Ovary (tissue), 10 donors: ENCODE measurements at places on chromosomes 11 and 22. TPM values are rescaled to one million over a fixed set of nuclear protein-coding genes. Genes with fewer than 3 reads are reported as not detected.

The GGTLC3 gene
- polyA plus RNA-seq = not detected

The RASL10A gene
- polyA plus RNA-seq = 0.30 TPM

The BAIAP2L2 gene
- not detected for polyA plus RNA-seq

The GAL3ST3 gene
- not detected for polyA plus RNA-seq

The NRIP3 gene
- polyA plus RNA-seq = 16.9 TPM

The CCDC73 gene
- 0.28 TPM for polyA plus RNA-seq

The KRTAP5-11 gene
- polyA plus RNA-seq = not detected

The MRGPRD gene
- not detected for polyA plus RNA-seq

The TCN2 gene
- 27.9 TPM for polyA plus RNA-seq

The BLID gene
- polyA plus RNA-seq = 0.32 TPM

The KCTD14 gene
- 0.73 TPM for polyA plus RNA-seq

GRCh38 chr11:86977441-86978050 is 22.4 kb upstream of the FZD4 start:
- no peak for DNase-seq

- peak; percentile 7 for DNase-seq
Observed at GRCh38 chr22:23054531-23055257, 15.6 kb upstream of the GNAZ start.

DNA sequence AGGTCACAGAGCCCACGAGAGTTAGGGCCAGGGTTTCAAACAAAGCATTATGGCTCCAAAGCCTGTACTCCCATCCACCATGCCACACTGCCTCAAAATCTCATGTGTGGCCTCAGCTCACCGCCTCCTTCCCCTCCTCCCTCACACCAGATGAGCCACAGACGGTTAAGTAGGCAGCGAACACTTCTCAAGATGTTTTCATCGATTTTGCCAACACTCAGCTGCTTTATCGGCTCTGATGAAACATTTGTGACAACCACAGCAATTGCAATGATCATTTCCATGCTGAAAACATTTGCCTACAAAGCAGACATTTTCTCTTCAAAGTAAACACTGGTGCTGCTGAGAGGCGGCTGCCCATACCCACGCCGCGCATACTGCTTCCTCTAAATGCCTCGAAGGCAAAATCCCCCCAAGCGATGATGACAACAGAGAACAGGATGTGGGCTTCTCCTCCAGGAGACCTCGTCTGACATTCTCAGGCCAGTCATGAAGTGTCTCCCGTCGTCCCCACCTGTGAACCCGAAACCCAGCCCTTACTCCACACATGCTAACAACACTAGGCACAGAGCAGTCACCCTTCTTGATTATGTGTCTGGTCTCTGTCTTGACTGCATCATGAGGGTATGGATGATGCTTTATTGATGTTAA is 599.2 kb downstream of the SOX6 start:
- DNase-seq = no peak

DNA sequence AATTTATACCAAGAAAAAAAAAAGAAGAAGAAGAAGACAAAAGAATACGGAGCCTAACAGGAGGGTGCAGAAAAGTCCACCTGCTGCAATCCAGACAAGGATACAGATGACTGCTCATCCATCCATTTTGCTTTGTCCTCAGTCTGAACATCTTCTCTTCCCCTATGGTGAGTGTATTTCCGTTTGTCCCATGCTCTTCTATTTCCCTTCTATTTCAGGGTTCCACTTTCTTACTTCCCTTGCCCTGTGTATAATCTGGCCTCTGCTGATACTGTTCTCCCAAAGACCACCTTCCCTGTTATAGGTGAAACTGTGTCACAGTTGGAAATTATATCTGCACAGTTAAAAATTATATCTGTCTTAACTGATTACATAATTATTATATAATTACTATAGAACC is 48.7 kb upstream of the USP47 start:
- no peak for DNase-seq

GRCh38 chr11:41051919-41052635 is 407.4 kb downstream of the LRRC4C start:
- no peak for DNase-seq

DNA sequence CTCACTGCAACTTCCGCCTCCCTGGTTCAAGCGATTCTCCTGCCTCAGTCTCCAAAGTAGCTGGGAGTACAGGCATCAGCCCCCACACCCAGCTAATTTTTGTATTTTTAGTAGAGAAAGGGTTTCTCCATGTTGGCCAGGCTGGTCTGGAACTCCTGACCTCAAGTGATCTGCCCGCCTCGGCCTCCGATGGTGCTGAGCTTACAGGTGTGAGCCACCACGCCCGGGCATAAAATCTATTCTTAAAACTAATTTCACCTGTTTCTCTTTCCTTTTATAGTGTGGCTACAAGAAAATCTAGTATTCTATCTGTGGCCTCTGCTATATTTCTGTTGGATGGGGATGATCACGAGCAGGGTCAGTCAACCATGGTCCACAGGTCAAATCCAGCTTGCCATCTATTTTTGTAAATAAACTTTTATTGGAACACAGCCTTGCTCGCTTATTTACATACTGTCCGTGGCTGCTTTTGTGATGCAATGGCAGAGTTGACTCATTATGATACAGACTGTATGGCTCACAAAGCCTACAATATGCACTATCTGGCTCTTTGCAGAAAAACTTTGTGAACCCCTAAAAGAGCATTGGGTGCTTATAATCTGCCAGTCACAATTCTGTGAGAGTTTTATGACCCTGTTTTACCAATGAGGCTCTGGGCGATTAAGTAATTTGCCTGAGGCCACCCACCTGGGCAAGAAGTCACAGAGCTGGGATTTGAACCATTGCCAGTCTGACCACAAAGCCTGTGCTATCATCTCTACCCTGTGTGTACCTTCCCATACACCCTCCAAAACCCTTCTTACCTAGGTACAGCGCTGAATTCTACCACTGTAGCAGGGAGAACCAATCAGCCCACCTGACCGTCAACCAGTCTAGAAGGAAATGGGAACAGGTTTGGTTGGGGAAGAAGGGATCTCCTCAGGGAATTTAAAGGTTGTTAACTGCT is 28.3 kb downstream of the SLC1A2 start:
- DNase-seq = no peak

GRCh38 chr11:120707098-120707497 is 195.6 kb downstream of the GRIK4 start:
- DNase-seq = no peak

- no peak for DNase-seq
Observed at GRCh38 chr11:35308157-35308556, 111.2 kb downstream of the SLC1A2 start.

- DNase-seq = no peak
Observed at GRCh38 chr11:15336021-15336420, 221.3 kb downstream of the INSC start.

DNA sequence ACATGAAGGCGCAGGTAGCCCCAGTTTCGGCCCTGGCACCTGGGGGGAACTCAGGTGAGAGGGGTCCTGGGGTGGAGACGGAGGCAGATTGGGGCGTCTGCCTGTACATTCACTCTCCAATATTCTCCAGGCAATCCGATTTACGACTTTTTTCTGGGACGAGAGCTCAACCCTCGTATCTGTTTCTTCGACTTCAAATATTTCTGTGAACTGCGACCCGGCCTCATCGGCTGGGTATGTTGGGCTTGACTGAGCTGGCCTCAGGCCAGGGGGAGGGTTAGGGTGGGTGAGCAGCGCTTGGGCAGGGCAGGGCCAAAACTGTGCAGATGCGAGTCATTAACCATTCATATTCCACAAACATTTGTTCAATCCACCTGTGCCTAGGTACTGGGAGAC is 1.7 kb downstream of the TM7SF2 start:
- DNase-seq = peak; percentile 55

DNA sequence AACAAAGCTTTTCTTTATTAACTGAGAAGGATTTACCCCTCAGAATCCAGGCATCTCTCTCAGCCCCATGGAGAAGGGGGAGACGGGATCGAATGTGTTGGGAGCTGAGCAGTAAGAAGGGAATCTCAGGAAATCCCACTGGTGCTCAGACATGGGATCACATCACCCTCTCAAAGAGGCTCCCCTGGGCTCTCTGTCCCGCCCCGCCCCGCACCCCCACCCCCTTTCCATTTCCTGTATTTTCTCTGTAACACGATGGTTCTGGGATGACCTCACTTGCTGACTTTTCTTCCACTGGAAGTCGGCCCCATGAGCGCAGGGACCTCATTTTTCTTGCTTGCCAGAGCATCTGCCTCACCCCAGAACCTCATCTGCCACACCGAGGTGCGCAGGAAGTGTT is 100.0 kb downstream of the RPS6KA4 start:
- DNase-seq = no peak

GRCh38 chr11:60974726-60975125 is 3.2 kb downstream of the CD6 start:
- no peak for DNase-seq

DNA sequence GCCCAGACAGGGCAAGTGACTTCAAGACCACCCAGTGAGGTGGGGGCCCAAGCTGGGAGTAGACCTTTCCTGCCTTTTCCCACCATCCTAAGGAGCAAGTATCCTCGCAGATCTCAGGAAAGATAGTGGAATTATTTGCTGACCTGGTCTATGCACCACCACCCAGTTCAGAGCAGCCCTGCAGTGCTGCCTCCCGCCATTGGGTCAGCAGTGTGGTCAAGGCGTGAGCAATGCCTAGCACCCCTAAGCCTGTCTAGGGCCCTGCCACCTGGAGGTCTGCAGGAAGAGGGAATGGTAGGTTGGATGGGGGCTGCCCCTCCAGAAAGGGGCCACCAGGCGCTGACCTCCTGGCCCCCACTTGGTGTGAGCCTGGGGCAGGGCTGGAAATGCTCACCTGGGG is 6.5 kb downstream of the MTFP1 start:
- DNase-seq = no peak

DNA sequence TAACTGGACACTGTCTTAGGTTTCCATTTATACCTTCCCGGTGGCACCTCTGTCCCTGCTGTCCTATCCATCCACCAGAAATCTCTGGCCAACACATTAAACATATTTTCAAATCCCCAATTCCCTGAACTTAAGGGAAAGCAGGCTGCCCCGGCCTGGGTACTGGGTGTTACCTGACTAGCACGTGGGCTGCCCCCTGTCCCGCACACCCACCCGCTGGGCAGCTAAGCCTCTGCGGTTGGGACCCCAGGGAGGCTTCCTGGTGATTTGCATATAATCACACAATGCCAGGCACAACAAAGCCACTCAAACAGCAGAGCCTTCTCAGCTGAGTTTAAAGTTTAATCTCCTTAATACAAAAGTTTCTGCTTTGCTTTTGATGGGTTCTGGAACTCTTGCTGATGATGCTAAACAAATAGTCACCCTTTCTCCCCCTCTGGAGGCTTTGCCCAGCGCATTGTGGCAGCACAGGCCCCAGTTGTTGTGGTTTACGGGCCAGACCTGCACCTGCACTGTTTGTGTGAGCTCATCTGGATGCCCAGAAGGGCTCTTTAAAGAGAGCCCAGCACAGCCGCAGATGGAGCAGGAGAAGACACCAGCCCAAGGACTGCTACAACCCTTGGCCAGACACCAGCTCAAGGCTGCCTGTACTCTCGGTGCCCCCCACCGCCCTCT is 59.9 kb upstream of the POU2AF1 start:
- DNase-seq = no peak

DNA sequence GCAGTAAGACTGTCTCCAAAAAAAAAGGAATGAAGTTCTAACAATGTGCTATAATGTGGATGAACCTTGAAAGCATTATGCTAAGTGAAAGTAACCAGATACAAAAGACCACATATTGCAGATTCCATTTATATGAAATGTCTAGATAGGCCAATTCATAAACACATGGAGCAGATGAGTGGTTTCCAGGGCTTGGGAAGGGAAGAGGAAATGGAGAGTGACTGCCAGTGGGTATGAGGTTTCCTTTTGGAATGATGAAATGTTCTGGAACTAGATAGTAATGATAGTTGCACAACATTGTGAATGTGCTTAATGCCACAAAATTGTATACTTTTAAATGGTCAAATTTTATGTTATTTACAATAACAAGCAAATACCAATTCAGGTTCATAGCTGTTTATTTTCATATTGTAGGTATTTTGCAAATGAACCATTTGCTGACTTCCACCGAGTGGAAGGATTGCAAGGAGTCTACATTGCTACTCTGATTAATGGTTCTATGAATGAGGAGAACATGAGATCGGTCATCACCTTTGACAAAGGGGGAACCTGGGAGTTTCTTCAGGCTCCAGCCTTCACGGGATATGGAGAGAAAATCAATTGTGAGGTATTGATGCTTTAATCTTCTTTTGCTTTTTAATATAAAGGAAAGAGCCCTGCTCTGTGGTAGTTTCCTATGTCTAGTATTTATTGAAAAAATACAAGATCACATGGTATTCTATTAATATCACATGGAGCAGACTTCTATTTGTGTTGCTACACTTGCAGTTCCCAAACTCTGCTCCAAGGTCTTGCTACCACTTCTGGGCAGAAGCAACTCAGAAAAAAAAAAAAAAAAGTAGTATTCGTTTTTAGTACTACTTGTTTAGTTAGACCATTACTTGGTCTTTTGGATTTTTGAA is 67.7 kb upstream of the SORL1-AS1 start:
- DNase-seq = no peak

DNA sequence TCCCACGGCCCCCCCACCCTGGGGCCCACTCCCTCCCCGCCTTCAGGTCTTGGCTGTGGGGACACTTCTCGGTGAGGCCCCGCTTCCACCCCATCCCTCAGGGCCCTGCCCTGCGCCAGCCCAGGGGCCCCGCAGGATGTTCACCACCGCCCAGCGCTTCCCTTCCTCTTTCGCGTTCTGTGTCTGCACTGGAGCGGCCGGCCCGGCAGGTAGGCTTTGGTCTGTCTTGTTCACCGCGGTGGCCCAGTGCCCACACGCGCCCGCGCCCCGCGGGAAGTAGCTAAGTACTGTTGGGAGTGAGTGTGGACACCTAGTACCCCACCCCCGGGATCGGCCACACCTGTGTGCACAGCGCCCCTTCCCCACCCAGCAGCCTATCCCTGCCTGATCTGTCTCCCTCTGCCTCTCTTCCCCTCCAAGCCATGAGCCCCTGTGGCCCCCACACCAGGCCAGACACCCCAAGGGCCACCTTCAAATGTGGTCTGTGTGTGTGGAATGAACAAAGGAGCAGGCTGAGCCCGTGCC is 85.4 kb downstream of the WNT7B start:
- no peak for DNase-seq

DNA sequence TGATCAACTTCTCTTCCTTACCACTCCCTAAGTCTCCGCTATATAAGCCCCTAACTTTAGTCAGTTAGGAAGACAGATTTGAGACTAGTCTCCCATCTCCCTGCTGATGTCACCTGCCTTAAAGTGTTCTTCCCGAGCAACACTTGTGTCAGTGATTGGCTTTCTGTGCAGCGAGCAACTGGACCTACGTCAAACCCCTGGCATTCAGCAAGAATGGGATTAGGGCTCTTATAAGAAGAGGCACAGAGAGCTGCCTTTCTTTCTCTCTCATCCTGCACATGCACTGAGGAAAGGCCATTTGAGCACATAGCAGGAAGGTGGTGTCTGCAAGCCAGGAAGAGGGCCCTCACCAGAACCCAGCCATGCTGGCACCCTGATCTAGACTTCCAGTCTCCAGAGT is 116.6 kb upstream of the THY1 start:
- DNase-seq = no peak
